ENCODE measurements at places on chromosomes 12 and 14.
A peak's percentile ranks its signal among the peaks of the same experiment; 100 is the strongest.

GRCh38 chr14:30177781-30178180, 250.1 kb upstream of the PRKD1 start:
- DNase-seq = no peak

- DNase-seq = no peak
Observed at GRCh38 chr14:85016496-85016895, 513.4 kb upstream of the FLRT2 start.

- DNase-seq = peak; percentile 96
Observed at GRCh38 chr12:29255042-29255441, 106.0 kb downstream of the FAR2 start.

DNA sequence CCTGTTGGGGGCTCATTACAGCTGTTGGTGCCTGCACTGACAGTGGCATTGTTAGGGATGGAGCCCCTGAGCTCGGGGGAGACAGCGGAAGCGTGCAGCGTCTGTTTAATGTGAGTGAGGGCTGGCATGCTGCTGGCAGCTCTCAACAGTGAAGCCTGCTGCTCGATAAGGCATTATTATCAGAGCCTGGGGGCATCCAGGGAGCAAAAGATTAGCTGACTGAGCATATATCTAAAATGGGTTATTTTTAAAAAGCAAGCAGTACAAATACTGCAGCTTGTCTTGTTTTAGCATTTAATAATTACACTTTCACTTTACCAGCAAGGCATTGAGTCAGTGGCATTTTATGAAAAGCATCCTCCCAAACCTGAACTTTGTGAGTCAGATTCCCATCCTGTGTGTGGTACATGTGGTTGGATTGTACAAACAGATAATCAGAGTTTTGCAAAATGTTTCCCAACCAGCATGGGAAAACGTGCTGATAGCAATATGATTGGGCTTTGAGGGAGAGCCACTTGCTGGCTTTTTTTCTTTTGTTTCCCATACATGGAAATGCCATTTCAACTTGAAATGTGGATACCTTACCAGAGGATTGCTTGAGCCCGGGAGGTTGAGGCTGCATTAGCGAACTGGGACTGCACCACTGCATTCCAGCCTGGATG, 150.8 kb downstream of the PRKCH start:
- no peak for DNase-seq

DNA sequence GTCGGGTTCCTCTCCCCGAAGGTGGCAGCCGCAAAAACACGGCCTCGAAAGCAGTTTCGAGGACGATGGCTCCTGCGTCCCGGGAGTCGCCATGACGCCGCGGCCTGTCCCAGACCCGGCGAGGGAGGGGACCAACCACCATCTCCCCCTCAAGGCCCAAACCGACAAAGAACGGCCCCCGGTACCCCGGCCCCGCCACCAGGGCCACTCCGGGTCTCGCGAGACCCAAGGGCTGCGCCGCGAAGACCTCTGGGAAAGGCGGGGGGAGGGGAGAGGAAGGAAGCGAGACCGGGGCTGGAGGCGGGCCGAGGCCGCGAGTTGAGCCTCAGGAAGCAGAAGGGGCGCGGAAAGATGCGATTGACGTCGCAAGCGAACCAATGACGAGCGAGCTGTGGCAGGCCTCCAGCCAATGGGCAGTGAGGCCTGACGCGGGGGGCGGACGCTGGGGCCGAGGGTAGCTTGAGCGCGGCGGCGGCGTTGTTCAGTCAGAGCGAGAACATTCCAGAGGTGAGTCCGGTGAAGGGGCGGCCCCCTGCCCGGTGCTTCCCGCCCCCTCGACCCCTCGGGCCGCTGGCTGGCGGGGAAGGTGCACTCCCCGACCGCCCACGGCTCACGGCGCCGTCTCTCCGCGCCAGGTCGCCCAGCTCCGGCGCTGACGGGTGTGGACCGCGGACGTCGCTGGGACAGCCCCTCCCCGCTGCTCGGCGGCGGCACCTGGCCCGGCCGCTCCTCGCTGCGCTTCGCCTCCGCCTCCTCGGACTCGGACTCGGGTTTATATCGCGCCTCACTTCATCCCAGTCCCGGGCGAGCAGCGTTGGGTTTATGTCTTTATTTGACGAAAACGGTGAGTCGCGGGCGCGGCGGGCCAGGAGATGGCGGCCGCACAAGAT, at the start of gene EIF5:
EIF5 (plus strand) TSS at position 484 of the 890 bp plus-strand sequence. CDS start 1,624 bp downstream, outside the sequence.
- peak; percentile 84 for DNase-seq

DNA sequence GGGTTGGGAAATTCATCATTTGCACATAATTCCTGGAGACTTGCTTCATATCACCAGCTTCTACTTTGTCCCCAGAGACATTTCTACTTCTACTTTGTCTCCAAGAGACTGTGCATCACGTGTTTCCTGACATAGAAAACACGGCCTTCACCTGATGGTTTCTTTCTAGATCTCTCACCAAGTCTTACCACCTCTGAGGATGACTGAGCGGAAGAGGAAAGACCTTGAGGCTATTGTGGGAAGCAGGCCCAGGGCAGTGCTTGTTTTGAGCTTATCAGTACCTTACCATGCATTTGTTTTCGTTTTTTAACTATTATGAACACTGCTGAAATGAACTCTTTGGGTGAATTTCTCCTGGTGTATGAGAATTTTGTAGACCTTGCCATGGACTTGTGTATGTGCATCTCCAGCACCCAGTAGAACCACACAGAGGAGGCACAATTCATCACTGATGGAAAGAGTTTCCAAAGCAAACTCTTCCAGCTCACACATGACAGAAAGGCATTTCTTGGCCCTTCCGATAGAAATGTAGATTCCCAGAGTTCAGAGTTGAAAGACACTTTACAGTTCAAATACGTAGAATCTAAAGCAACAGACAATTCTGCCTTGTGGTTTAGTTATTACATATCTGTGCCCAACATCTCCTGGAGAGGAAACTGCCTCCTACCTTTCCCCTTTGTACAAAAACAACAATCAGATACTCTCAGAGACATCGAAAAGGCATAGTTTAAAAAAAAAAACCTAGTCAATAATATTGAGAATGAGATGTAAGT, 434.7 kb downstream of the FUT8 start:
- no peak for DNase-seq

- no peak for DNase-seq
Observed at GRCh38 chr14:35390577-35391387, 13.8 kb downstream of the NFKBIA start.

GRCh38 chr14:99551034-99551922, 52.7 kb downstream of the CCDC85C start:
- no peak for DNase-seq

DNA sequence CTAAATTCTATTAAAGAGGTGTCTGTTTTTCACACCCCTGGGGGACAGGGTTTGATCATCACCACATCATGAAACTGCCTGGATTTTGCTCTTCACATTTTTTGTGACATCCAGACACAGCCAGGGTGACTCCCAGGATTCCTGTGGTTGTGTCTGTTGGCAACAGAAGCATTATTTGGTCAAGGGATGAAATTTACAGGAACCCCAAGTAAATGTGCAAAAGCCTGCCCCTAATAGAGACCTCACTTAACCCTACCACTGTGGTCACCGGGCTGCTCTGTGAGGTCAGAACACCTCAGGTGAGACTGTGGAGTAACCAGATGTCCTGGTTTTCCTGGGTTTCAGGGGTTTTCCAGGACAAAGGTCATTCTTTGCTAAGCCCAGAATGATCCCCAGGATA, 103.8 kb downstream of the DAD1 start:
- DNase-seq = no peak
